Astrocyte of the cerebellum (primary cell): ENCODE measurements at places on chromosomes 5 and 9.

- DNase-seq, result no peak
Measured at GRCh38 chr5:54643685-54644106, 126.1 kb downstream of the SNX18 start.

DNA sequence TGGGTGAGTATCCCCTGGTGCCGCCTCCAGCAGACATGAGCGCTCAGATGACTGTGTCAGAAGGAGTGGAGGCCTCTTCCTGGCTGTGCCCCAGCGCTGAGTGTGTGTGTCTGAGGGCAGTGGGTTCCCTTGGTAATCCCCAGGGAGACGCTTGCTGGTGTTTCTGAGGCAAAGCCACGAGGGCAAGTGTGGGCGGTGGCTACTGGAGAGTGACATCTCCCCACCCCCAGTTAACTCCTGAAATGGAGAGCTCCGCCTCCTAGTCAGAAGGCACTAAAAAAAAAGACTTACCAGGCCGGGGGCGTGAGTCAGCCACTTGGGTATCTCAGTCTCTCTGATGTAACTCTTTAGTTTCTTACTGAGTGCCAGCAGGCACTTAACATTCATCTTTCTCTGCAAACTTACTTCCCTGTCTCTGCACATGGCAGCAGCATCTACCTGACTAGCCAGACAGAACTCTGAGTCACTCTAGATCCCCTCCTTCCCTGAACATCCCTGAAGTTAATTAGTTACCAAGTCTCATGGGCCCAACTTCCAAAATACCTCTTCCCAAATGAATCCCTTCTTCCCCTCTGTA lies 19.3 kb downstream of the ORM2 start:
- DNase-seq, result peak; percentile 74

DNA sequence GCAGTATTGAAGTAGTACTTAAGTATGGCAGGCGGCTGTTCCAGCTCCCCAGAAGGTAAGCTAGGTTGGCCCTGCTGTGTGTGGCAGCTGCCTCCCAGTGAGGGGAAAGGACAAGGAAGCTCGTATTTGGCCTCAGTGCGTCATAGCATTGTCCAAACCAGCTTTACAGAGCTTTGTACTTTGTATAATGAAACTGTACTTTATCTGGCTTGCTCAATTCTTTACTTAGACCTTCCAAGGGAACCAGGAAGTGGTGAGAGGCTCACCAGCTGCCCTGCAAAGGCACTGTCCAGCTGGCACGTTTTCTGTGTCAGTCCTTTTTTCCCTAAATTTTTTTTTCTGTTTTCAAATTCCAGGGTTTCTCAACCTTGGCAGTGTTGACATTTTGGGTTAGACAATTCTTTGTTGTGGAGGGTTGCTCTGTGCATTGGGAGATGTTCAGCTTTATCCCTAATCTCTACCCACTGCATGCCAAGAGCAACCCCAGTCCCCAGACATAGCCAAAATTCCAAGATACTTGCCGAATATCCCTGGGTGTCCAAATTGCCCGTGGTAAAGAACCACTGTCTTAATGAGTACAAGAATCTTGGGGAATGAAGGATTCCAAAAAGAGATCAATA lies 474.5 kb downstream of the LRRC70 start:
- no peak for DNase-seq

- DNase-seq, result no peak
Measured at GRCh38 chr5:558871-559503, 34.7 kb upstream of the SLC9A3 start.

DNA sequence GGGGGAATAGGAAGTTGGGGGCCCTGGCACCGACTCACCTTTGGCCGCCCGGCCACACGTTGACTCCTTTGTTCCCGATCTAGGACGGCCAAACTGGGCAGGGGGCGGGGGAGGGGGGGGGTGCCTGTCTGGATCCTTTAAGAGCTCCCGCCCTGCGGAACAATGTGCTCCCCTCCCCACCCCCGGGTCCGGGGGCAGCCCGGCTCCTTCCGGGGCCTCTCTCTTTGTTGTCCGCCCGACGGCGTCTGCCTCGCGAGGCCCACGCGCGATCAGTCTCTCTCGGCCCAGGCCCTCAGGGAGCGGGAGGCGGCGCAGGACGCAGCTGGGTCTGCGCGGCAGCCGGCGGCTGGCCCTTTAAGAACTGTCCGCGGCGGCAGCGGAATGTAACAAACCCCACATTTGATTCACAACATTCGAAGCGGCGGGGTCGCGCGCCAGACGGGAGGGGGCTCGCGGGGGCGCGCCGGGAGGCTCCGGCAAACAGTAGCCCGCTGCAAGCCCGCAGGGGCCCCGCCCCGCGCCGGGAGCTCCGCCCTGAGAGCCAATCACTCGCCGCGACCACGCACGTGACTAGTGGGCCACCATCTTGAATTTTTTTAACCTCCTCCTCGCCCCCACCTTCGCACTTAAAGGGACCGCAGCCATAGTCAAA lies at the start of gene RNF44:
RNF44 (minus strand) TSS at position 501 of the 652 bp plus-strand sequence. CDS start 4,930 bp downstream, outside the sequence.
- DNase-seq, result peak; percentile 95

DNA sequence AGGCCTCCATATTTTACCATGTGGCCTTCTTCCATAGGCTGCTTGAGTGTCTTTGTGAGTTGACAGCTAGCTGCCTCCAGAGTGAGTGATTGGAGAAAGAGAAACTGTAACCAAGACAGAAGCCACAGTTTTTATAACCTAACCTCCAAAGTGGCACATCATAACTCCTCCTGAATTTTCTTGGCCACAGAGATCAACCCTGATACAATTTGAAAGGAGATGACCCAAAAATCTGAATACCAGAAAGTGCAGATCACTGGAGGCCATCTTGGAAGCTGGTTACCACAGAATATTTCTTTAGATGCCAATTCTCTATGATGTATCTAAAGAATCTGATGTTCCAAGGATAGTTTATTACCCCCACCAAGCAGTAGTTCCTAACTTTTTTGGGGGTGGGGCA lies 254.3 kb upstream of the PDE4D start:
- no peak for DNase-seq

DNA sequence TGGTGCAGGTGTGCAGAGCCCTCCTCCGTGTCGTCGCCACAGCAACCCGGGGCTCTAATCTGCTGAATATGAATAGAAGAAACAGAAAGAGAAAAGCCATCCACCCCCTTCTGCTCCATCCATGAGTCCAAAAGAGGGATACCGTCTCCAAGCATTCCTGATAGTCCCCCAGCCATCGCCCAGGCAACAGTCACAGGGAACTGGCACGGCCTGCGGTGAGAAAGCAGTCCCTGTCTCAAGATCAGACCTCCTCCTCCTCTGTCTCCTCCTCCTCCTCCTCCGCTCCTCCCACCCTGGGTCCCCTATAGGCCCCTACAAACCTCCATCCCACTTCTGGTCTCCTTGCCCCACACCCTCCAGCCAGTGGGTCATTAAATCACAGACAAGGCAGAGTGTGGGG lies 308.1 kb upstream of the MPDZ start:
- no peak for DNase-seq

GRCh38 chr5:63820577-63820976 lies 141.7 kb downstream of the HTR1A start:
- no peak for DNase-seq

- no peak for DNase-seq
Measured at GRCh38 chr5:103452666-103453065, 109.9 kb downstream of the NUDT12 start.

- no peak for DNase-seq
Measured at GRCh38 chr9:120938851-120939250, 12.3 kb upstream of the TRAF1 start.

GRCh38 chr9:137128862-137129455 lies 10.0 kb upstream of the GRIN1 start:
- no peak for DNase-seq

DNA sequence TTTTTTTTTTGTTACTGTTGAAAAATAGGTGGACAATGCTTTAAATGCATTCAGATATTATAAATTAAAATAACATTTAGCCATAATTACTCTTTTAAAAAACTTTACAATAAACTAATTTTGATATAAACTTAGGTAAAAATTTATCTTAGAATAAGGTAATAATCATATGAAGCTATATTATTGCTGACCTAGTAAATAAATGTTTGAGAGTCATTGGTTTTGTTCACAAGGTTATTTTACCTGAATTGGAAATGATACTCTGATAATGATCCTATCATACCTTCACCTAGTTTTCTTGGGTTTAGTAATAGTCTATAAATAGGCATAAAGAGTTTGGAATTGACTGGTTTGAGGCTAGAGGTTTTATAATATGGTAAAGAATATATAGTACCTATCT lies 1076.4 kb upstream of the CDH6 start:
- no peak for DNase-seq

DNA sequence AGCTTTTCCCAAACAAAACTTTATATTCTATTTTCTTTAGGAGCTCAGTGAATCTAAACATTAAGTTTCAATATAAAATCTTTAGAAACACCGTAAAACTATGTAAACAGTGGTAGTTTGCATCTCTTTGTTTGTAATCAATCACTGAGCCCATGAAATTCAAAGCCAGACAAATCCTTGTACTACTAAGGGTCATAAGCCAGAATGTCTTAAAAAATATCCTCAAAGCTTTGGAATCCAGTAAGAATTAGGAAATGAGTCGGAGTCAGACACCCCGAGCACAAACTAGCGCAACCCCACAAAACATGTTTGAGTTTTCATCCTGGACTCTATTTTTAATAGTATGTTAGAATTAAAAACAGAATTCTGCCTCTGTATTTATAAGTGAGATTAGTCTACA lies 153.8 kb downstream of the HSPA4 start:
- no peak for DNase-seq

DNA sequence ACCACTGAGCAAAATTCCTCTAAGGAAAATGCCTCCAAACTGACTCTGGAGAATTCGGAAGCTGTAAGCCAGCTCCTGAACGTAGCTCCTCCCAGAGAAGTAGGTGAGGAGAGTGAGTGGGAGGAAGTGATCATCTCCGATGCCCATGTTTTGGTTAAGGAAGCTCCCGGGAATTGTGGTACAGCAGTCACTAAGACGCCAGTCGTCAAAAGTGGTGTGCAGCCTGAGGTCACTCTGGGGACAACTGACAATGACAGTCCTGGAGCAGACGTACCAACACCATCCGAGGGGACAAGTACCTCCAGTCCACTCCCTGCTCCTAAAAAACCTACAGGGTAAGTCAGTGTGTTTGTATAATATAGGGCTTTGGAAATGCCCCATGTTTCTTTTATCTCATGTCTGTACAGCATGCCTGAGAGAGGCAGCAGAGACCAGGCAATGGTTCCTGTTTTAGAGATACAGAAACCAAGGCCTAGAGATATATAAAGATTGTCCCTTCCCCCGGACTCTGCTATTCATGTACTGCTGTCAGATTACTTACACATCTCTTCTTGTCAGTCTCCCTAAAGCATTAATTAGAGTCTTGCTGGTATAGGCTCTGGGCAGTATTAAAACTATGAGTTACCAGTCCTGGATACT lies 23.9 kb downstream of the HMGXB3 start:
- no peak for DNase-seq

GRCh38 chr9:5459289-5459829 lies 9.0 kb downstream of the CD274 start:
- DNase-seq, result no peak

DNA sequence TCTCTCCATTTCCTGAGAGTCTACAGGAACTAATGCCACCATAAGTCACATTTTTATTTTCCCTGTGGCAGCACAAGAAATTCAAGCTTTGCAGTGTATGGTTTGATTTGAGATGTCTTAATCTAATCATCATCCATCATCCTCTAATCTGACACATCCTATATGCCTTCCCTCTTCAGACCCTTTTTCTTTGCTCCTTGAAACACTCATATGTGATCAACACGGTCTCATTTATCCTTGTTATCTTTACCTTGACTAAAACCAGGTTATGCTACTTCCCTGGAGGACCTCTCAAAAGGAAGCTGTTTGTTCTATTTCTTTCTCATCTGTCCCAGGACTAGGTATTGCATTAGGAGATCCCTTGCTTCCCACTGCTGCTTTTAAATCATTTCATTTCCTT lies 146.9 kb upstream of the MRPS30 start:
- DNase-seq, result no peak

DNA sequence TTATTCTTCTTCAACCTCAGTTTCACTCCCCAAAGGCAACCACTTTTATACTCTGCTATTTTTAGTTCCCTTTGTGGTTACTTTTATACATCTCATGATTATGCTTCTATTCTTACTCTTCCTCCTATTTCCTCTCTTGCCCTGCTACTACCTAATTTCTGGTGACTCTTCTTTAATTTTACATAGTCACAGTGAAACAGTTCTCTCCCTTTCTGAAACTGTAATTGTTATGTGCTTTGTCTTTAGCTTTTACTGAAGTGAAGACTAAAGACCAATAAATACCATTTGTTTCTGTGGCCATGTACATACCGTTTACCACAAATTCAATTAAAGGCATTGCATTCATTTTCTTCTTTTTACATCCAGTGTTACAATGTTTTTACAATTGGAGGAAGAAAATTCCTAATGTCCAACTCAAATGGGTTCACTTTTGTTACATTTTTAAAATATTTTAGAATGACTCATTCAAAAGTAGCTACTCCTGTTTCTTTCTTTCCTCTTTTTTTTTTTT lies 410.6 kb downstream of the PSAT1 start:
- peak; percentile 64 for DNase-seq

- DNase-seq, result no peak
Measured at GRCh38 chr9:36798350-36799065, 225.8 kb downstream of the MELK start.

GRCh38 chr5:69129413-69129812 lies 35.6 kb downstream of the SLC30A5 start:
- peak; percentile 8 for DNase-seq

- no peak for DNase-seq
Measured at GRCh38 chr9:4665357-4665756, 923 bp downstream of the SPATA6L start.

GRCh38 chr5:155418960-155419579 lies 405.5 kb downstream of the KIF4B start:
- DNase-seq, result no peak

- peak; percentile 50 for DNase-seq
Measured at GRCh38 chr5:151742870-151743294, 15.5 kb downstream of the ATOX1 start.

GRCh38 chr9:132647355-132647754 lies 22.4 kb downstream of the DDX31 start:
- peak; percentile 98 for DNase-seq

DNA sequence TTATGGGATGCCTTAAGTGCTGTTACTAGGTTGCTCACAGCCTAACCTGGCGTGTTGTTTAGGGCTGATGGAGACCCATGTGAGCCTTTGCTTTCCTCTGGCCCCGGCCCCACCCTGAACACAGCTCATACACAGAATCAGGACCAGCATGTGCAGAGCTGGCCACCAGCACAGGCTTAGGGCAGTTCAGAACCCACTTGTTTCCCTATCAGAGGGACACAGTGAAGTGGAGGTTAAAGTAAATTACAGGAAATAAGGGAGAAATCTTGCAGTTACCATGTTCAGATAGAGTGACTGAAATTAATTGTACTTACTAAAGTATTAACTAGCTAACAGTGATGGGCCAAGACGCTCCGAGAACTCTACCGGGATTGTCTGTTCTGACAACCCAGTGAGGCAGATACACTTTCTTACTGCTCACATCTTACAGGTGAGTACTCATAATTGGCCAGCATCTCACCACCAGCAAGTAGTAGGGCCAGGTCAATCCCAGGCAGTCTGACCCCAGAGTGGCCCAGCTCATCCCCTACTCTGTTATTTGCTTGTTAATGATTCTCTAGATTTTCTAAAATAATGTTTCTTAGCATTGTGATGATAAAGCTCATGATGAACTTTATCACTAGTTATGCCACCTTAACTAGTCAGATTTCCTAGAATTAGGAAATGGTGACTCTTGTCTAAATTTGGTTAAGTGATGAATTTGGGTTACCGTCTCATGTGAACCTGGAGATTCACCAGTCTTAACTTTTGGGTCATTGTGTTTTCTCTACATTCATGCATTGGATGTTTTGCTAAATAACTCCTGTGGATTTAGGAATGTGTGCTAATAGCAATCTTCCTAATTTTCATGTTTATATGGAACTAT lies 15.4 kb downstream of the CCT5 start:
- DNase-seq, result no peak

- no peak for DNase-seq
Measured at GRCh38 chr5:151264113-151264512, 11.1 kb downstream of the GM2A start.
